MCF 10A (cell line): ENCODE measurements at places on chromosomes 5 and 9. TPM values are rescaled to one million over a fixed set of nuclear protein-coding genes. Genes with fewer than 3 reads are reported as not detected.

The IL33 gene
- not detected in 2 replicates for total RNA-seq

The IRF1 gene
- 18.7 and 23.0 TPM in 2 replicates for total RNA-seq

The RAD50 gene
- total RNA-seq: 145 TPM in 2 replicates

The SLC4A9 gene
- 0.37 TPM in 1 of 2 replicates, not detected in the other for total RNA-seq

The GRXCR2 gene
- total RNA-seq: not detected in 2 replicates

The SPRY4 gene
- 34.5 and 41.9 TPM in 2 replicates for total RNA-seq

The FAM81B gene
- total RNA-seq: not detected in 2 replicates

The CATSPER3 gene
- total RNA-seq: 0.91 and 1.9 TPM in 2 replicates

DNA sequence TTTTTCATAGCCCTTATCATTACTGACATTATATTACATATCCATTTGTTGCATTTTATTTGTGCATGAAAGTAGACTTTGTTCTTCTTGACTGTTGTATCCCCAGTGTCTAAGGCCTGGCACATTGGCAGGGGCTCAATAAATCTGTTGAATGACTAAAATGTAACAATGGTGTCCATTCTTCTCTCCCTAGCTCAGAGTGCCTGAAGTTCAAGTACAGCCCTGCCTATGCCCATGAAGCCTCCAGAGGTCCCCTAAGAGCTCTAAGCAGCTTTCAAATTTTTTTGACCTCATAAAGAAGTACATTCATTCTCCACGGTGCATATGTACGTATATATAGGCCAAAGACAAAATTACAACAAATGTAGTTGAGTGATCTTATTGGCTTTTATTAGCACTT, 4.2 kb upstream of the BSPRY start:
- DNase-seq: no peak

GRCh38 chr9:131276094-131276888, at the start of gene FAM78A:
TSS of gene FAM78A (minus strand) at chr9:131276510. CDS start at chr9:131276179, 331 bp downstream.
- DNase-seq: no peak

- DNase-seq: no peak
These were observed 68.5 kb downstream of the ANKRD31 start for GRCh38 chr5:75168026-75168735.

DNA sequence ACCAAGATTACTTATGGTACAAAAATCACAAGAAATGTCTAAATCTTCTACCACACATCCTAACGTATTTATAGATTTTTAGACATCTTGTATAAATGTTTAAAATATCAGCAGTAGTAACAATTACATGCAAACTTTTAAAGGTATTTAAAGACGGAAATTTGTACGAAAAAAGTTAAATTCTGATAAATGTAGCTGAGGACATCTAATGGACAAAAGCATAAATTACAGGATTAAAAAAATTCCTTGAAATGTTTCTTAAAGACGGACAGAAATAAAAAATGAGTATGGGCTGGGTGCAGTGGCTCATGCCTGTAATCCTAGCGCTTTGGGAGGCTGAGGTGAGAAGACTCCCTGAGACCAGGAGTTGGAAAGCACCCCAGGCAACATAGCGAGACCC, 15.8 kb downstream of the ERCC8 start:
- DNase-seq: no peak

GRCh38 chr5:68446487-68446894, 230.9 kb downstream of the PIK3R1 start:
- no peak for DNase-seq

- no peak for DNase-seq
These were observed 113.7 kb downstream of the TMEM232 start for GRCh38 chr5:110612794-110613247.

DNA sequence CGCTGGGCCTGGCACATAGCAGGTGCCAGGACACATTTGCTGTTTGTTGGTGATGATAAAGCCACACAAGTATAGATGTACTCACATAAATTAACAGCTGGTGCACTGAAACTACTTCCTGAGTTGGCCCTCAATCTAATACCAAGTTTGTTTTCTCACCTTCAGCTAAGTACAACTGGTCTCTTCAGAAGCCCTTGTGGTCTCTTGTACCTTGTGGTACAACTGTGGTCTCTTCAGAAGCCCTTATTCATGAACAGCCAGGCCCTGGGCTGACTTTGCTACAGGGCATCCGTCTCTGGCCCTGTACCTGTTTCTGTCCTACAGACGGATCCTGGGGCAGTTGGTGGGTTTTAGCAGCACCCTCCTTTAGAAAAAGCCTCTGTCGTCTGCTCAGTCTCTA, 81.5 kb downstream of the DAB2IP start:
- no peak for DNase-seq

DNA sequence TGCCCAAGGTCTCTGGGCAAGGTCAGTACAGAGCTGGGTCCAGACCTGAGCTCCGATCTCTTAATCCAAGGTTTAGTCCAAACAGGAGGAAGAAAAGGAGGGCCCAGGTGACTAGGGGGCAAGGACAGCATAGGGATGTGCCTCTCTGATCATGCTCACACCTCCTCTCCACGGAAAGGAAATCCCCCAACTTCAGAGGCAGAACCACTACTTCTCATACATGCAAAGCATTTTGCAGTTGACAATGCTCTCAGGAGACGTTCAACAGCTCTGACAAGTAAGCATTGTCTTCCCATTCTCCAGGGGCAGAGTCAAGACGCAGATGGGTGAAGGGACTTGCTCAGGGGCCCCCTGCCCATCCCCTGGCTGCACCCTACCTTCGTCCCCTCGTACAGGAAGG, 8.7 kb upstream of the CORO2A start:
- no peak for DNase-seq

DNA sequence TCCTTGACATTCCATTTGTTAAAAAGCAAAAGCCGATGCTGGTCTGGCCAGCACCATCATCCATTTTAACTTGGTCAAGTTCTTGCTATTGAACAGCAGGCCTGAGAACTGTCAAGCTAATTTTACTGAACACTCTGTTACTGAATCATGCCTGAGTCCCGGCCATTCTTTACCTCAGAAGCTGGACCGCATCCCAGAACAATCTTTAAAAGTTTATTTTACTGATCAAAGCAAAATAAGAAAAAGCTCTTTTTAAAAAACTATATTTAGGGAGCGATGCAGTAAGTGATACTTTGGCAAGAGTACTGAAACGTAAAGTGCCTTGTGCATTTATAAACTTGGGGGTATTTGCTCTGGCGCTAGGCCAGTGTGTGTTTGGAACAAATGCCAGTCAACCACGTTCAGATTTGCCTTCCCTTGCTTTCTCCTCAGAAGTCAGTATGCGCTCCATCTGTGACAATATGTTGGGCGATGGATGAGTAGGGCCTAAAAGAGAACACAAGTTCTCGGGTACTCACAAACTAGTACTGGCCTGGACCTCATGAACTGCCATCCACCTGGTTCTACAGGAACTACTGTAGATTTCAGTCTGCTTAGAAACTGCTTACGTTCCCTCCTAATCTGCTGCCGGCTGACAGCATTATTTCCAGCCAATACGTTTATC, 161.9 kb downstream of the MAPKAP1 start:
- peak; percentile 11 for DNase-seq

DNA sequence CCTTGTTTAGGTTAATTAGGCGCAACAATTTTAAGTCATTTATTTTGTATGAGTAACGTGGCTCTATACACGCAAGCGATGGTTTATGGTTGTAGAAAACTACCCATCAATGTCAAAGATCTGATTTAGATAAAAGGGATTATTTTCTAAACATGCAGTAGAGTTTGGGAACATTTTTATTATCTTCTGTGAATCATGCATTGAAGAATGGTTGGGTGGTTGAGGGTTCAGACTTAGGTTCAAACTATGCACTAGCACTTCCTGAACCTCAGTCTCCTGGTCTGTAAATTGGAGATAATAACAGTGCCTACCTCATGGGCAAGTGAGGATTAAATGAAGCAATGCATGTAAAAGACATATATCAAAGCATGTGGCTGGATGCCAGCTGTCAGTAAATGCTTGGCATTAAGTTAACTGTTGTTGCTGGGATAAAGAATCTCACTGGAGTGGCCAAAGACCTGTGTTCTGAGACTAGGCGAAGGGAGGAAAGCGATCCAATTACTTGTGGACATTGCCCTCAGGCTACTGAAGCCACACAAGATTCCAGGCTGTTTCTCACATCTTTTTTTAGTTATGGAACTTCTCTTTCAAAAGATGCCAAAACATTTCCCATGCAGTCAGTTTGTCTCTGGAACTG, 1.1 kb upstream of the OTULINL start:
- DNase-seq: peak; percentile 86

DNA sequence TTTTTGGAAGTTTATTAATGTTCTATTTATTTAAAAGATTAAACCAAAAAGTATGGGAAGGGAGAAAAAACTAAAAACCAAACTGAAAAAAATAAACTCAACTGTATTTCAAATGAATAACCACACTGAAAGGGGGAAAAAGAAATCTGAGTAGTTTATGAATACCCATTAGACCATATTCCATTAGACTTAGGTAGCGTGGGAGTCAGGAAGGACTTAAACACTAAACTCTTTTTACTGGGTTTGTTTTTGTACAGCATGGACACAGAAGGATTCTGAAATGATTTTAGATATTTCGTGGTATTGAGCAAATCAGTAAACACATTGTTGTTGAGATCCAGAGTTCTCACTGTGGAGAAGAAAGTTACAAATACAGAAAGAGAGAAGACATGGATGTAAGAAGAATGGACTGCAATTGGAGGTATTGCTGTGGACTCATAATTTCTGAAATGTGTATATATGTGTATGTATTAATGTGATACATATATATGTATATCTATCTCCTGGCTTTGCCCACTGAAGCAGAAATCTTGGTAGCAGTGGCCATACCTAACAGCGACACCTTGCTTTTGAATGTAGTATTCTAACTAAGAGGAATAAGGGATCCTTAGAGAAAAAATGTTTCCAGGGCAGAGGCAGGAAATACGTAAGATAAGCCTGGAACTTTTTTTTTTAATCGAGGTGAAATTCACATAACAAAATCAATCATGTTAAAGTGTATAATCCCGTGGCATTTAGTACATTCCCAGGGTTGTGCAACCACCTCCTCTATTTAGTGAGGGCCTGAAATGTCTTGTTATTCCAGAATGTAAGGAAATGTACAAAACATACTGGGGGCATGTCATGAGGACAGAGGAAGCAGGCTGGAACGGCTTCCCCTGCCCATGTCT, 228.8 kb downstream of the SMARCA2 start:
- no peak for DNase-seq

DNA sequence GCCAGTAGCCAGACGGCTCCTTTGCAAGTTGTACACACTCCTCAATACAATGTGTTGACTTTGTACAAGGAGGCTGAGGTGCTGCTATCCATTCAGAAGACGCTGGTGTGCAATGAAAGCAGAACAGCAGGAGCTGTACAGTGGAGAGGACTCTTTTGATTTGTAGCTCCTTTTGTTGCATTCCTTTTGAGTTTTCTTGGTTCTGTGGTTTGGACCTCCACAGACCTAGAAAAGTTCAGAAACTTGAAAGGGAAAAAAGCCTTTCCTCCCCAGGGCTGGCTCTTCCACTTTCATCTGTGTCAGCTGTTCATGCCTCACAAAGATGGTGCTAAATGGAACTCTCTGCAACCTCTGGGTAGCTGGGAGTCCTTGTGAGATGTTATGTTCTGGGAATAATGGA, 117.4 kb downstream of the MAT2B start:
- no peak for DNase-seq
